ENCODE measurements at places on chromosomes 1 and 21.
A peak's percentile ranks its signal among the peaks of the same experiment; 100 is the strongest.

- DNase-seq: peak; percentile 63
Measured at GRCh38 chr1:225919906-225920305, 4.1 kb downstream of the PYCR2 start.

DNA sequence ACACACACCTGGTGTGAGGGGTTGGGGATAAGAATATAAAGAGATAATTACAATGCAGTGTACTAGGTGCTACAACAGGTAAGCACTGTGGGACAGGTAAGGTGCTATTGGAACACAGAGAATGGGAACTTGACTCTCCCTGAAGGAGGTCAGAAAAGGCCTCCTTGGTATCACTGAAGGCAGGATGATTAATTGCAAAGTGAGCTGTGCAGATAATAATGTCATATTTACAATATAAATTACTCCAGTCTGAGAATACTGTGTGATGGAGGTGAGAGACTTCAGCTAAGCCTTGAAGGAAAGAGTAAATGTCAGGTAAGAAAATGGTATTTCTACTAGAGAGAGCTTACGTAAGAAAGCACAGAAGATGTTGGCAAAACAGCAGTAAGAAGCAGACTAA lies 91.6 kb downstream of the EPS15 start:
- DNase-seq: no peak

DNA sequence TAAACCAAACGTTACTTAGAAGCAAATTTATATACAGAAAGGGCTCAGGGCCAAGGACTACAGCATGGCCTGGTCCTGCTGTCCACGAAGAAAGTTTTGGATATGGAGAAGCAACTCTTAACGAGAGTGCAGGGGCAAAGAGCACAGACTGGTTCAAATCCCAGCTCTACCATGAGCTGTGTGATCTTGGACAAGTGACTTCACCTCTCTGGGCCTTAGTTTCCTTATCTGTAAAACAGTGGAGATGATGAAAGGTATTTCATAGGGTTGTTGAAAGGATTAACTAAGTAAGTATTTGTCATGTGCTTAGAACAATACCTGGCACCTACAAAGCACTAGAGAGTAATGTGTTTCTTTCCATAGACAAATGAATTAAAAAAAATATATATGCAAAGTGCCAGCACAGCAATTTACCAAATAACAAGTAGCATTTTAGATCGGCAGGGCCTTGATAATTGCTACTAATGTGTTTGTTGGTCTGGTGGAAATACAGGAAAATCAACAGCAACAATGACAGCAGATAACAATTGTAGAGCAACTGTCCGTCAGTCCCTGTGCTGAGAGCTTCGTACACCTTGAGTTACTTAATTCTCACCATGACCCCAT lies 25.4 kb downstream of the TMCO4 start:
- DNase-seq: no peak

DNA sequence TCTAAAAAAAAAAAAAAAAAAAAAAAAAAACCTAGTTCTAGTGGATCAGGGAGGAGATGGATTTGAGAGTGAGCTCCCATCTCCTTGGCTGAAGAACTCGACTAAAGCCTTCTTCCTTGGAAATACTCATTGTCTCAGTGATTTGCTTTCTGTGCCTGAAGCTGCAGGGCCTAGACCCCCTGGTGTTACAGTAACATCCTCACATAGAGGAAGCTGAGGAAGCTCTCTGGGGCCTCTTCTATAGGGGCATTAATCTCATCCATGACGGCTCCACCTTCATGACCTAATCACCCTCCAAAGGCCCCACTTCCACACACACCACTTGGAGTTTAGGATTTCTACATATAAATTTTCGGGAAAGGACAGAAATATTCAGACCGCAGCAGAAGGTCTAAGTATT lies 95.9 kb upstream of the ETS2 start:
- DNase-seq: no peak

DNA sequence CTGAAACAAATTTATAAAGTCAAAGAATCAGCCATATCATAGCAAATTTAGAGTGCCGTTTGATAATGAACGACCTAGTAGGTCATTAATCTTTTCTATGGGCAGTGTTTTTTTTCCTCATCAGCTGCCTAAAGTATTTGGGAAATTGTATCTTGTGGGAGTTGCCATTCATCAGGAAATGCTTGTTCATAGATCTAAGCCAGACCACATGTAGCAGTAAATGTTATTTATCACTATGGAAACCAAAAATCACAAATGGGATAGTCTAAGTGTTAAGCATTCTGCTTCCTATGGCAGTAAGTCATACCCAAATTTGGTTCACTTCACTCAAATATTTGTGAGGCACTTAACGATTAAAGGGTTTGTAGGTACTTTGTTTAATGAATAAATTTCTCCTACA lies 52.9 kb downstream of the LRRC8D start:
- no peak for DNase-seq

DNA sequence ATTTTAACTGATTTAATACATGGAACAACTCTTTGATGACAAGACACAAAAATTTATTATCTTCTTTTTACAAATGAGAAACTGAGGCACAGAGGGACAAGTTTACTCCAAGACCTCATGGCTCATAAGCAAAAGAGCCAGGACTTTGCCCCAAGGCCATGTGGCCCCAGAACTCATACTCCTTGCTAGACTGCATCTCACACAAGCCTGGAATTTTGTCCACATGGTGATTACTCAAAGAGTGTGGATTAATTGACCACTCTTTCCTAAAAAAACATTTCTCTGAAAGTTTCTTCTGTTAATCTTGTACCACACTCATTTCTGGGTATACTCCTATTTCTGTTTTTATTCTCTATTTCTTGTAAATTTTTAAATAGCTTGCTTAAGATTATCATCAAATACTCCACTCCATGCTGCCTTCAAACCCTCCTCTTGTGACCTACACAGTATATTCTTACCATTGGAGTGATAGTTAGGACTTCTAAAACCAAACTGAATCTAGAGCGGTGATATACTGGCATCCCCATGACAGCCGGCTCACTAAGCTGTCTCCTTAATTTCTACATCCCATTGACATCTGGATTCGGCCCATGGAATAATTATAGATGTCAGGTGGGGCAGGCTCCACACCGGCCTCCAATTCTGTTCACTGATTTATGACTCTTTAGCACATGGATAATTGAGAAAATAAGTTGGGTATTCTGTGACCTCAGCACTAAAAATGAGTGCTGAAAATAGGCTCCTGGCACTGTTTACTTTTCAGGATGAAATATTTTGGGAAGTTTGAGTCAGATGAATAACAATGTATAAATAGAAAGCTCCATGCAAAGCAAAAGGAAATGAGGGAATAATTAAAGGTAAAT lies 16.1 kb downstream of the RGS4 start:
- no peak for DNase-seq

DNA sequence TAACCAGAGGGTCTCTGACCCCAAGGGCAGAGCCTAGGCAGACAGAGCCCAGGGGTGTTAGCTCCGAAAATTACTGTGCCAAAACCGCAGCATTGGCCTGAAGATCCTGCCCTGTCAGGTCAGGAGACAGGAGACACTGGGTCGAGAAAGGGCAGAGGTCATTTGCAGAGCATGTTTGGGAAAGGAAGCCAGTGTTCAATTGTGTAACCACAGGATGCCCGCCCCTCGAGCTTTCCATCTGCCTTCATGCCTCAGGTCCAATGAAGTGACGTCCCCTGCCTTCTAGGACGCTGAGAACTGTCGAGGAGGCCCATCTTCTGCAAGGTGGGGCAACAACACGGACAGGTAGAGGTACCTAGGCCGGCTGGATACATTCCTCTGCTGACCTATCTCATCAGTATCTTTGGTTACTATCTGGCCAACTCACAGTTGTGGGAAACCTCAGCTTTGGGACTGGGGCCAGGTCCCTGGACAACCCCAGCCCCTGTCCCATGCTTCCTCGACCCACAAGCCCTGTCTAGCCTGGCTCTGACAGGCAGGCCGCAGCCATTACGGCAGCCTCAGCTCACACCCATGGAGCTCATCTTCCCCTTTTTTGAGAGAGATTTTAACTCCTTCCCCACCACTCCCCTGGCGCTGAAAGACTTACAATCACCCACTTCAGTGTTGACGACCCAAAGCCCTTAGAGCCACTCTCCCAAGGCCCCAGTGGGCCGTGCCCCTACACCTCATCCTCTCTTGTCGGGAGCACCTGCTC lies 1.3 kb downstream of the ARL8A start:
- DNase-seq: peak; percentile 84

DNA sequence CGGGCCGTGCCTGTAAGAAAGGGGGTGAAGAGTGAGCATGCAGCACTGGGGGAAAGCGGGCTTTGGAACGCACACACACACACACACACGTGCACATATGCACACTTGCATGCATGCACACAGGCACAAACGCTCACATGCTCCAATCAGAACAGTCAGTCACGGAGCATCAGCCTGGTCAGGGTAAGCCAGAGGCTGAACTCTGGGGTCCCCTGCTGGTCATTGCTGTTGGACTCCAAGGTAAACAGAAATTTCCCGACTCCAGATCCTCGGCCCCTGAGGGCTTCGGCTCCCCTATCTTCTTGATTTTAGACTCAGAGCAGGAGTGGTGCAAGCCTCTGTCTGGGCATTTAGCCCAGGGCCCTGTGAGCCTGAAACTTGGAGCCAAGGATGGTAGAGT lies 54.2 kb downstream of the SYT2 start:
- peak; percentile 17 for DNase-seq

DNA sequence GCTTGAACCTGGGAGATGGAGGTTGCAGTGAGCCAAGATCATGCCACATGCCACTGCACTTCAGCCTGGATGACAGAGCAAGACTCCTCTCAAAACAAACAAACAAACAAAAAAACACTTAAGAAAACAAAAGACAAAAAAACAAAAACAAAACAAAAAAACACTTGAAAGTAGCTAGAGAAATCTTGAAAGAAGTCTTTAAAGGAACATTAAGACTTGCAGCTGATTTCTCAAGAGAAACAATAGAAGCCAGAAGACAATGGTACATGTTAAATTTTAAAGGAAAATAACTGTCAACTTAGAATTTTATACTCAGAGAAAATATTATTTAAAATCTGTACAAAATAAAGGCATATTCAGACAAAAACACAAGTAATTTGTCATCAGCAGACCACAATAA lies 71.3 kb downstream of the HLX start:
- no peak for DNase-seq

DNA sequence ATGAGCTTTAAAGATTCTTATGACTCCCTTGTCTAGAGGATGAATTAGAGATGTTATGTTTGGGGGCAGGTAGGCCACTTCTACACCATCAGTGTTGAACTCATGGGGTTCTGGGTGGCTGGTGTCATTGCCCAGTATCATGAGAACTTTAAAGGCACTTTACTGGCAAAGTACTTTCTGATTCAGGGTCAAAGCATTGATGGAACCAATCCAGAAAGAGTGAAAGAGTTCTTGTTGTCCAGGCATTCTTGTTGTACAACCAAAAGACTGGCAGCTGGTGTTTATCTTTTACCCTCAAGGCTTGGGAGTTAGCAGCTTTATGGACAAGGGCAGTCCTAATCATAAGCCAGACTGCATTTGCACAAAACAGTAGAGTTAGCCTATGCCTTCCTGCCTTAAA lies 673.0 kb downstream of the USP25 start:
- no peak for DNase-seq

Measured in suppressor macrophage (primary cell).